ENCODE measurements at places on chromosomes 4 and X. TPM values are rescaled to one million over a fixed set of nuclear protein-coding genes. Genes with fewer than 3 reads are reported as not detected.

- no peak for DNase-seq
Measured at GRCh38 chr4:3283916-3284315, 8.9 kb upstream of the RGS12 start.

RASSF6 gene
- total RNA-seq = not detected

- peak; percentile 83 for DNase-seq
Measured at GRCh38 chrX:72094894-72095293, 36.8 kb downstream of the RTL5 start.

DNA sequence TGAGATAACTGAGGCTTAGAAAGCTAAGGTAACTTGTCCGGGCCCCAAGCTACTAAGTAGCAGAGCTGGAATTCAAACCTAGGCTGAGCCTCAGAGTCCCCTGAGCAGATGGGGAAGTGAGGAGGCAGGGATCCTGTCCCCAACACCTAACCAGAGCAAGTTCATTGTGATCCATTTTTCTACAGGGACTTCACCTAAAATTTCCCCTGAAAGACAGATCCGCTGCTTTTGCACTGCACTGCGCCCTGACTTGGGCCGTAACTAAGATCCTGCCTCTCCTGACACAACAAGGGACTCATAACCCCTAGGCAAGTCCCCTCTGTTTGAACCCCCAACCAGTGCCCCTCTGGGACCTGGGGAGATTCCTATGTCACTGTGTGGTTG is 25.6 kb upstream of the MTM1 start:
- DNase-seq = no peak

TMEM271 gene
- total RNA-seq = not detected

GRCh38 chrX:29039501-29039900 is 452.3 kb downstream of the IL1RAPL1 start:
- DNase-seq = no peak

DNA sequence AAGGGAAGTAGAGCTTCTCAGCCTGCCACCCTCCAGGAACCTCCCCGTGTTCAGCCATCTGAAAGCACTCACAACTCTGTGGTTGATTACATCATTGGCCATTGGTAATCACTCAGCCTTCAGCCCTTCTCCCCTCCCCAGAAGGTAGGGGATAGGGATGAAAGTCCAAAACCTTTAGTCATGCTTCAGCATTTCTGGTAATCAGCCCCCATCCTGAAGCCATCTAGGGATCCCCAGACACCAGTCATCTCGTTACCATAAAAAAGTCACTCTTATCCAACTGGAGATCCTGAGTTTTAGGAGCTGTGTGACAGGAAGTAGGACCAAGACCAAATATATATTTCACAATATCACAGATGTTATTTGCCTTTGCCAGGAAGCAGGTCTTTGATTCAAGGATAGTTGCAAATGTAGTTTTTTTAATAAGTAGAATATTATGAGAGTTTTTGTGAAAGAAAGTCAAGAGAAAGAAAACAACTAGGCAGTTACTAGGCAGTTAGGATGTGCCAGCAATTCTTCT is 364.6 kb upstream of the NOCT start:
- DNase-seq = no peak

DNA sequence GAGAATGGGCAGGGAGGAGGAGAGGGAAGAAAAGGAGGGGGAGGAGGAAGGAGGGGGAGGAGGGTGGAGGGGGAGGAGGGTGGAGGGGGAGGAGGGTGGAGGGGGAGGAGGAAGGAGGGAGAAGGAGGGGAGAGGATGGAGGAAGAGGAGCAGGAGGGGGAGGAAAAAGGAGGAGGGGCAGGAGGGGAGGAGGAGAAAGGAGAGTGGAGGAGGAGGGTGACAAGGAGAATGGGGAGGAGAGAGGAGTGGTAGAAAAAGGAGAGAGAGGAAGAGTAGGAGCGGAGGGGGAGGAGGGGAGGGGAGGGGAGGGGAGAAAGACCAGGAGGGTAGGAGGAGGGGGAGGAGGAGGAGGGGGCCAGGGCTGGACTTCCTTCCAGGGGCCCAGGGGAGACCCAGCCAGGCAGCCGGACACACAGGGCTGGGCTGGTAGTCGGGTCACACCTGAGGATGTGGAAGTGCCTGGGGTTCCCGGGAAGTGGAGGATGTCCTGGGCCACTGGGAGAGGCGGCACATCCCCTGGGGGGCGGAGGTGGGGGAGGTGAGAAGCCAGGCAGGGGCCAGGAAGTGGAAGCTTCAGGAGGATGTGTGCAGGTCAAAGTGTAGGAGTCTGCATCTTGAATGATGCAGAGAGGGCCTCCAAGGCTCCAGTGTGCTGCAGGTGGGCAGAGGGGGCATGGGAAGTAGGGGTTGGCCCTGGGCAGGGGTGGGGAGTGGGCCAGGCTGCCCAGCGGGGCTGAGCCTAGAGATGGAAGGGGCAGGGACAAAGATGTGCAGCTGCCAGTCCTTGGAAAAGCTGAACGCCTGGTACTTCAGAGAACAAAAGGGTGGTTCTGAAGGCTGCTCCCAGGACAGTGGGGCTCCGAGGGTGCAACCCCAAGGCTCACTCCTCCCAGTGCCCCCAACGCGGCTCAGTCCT is 18.8 kb downstream of the IL3RA start:
- no peak for DNase-seq

DNA sequence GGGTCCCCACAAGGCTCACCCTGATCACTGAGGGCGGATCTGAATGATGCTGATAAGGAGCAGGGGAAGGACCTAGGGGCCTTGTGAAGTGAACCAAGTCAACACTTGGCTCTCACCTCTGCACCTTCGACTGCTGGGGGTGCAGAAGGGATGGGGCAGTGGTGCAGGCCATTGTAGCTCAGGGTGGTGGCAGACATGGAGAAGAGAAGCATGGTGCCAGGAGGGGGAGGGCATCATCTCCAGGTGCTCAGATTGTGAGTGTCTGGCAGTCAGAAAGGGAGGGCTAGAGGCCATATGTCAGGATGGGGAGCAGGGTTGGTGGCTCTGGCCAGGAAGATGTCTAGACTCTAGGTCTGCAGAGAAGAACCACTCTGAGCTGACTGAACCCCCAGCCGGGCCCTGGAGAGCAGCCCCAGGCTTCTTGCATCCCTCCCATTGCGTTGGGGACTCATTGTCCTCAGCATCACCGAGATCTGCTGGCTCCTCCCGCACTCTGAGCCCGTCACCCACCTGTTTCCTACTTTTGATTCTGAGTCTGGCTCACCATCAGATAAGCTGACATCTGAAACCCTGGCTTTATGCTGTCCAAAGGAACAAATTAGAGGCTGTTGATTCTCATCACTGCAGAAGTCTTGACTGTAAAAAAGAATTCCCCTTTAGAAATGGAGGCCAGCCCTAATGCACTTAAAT is 3.8 kb downstream of the APLN start:
- DNase-seq = no peak

SMIM43 gene
- not detected for total RNA-seq

DNA sequence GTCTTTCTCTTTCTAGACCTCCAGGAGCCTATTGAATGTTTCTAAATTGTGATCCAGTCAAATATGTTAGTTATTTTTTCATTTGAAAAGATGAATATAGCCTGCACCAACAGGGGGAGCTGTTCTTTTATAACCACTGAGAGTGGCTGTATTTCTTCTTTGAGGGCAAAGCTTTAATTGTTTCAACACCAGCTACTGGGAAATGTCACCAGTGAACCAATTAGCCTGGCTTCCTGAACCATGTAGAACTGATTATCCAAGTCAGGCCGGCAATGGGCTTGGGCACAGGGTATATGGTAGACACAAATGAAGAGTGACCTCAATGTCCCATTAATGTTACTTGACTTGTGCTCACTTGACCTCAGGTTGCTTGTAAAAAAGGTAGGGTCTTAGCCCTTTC is 4.8 kb upstream of the DAPP1 start:
- DNase-seq = peak; percentile 89

LDOC1 gene
- 4.4 TPM for total RNA-seq

GPR50 gene
- total RNA-seq = not detected

- DNase-seq = no peak
Measured at GRCh38 chrX:37813570-37813969, 33.7 kb downstream of the CYBB start.

Measured in activated CD4-positive, alpha-beta T cell treated with anti-CD3 and anti-CD28 coated beads, Interleukin-2, amount 10 ng/mL, durations not matched to agents 24 days and 14 days (primary cell).